ENCODE measurements at places on chromosomes 6 and 20.
A peak's percentile ranks its signal among the peaks of the same experiment; 100 is the strongest.

DNA sequence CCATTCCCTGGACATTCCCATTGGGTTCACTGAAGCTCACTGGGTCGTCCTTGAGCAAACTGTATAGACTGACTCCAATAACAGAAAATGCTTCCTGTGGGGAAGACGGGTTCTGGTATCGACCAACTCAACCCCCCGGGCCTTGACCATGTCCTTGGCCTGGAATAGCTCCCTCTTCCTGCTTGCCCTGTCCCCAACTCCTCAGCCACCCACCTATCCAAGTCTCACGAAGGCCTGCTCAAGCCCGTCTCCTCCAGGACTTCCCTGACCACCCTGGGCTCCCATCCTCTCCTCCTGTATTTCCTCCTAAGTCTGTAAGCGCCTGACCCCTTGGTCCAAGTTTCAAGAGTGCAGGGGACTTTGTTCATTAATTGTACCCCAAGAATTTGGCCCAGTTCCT, 2.8 kb upstream of the HMGA1 start:
- no peak for DNase-seq

- DNase-seq = no peak
Measured at GRCh38 chr6:111761783-111762312, 111.4 kb downstream of the FYN start.

DNA sequence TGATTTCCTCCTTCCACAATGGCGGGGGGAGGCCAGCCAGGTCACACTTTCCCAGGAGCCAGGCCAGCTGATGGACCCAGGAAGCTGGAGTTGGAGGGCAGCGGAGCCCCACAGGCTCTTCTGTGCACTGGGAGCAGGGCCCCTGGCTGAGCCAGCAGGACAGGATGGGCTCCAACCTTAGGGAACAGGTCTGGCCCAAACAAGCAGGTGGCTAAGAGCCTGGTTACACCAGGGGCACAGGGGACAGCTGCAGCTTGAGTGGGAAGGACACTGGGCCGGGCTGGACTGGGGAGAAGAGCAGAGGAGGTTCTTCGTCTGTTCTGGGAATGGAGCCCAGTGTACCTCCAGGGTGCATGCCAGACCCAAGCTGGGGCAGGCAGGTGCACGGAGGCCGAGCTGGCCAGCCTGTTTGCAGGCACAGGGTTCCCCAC, 102.3 kb downstream of the DLL1 start:
- peak; percentile 93 for DNase-seq

DNA sequence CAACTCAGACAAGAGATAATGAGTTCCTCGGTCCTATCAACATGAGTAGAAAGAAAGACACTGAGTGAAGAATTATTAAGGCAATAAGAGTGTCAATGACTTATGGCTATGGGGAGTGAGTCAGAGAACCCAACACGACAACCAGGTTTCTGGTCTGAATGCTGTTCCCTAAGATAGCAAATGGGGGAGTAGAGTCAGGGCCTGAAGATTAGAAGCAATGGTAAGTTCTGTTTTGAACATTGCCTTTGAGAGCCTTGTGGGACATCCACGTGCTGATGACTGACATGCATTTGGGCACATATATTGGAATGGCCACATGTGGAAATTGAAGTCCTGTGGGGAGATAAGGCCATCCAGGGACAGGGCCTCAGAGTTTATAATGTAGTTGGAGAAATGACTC, 254.4 kb upstream of the TCF21 start:
- DNase-seq = no peak

DNA sequence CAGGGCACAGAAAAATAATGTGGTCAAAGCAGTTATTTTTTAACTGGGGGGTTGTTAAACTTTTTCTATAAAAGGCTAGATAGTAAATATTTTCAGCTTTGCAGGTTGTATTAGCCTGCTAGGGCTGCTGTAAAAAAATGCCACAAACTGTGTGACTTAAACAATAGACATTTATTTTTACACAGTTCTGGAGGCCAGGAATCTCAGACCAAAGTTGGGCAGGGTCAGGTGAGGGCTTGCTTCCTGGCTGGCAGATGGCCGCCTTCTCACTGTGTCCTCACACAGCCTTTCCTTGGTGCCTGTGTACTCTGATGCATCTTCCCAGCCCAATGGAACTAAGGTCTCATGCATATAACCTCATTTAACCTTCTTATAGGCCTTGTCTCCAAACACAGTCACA, 294.7 kb downstream of the PTPRT start:
- no peak for DNase-seq

GRCh38 chr6:163513570-163514166, 99.2 kb downstream of the QKI start:
- DNase-seq = no peak

DNA sequence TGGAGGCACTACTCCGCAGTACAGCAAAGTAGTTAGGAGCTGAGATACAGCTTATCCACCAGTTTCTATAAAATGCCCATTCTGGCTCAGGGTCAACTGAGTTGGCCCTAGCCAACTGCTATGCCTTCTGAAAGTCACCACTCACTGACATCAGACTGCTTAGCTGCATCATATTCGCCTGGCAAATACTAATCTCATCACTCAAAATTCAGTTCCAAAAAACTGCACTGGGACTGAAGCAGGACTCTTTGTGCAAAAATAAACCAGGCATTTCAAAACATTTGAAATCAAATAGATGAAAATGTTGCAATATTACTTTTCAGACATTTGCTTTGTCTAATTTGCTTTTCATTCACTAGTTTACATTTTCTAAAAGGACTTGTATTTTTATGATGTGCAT, 230.0 kb downstream of the ALDH8A1 start:
- DNase-seq = no peak

DNA sequence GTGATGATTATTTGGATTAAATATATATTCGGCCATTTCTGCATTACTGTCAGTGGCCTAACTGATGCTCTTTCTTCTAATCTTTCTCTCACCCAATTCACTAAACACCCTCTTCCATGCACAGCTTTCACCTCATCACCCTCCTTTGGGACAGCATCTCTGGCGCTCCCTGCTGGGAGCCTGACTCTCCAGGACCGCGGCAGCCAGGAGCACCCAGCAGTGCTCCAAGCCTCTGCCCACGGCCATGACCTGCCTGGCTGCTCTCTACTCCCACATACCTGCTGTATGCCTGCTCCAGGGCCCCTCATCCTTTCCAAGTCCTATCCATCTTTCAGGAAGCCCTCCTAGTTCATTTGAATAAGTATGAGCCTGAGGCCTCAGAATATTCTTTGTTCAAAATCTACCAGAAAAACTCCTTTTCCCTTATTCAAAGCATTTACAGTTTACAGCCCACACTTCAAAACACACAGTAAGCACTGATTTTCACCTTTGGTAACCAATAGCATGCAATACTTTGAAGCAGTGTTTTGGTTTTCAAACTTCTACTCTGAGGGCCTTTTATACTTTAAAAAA, 15.2 kb downstream of the CTCFL start:
- DNase-seq = no peak

DNA sequence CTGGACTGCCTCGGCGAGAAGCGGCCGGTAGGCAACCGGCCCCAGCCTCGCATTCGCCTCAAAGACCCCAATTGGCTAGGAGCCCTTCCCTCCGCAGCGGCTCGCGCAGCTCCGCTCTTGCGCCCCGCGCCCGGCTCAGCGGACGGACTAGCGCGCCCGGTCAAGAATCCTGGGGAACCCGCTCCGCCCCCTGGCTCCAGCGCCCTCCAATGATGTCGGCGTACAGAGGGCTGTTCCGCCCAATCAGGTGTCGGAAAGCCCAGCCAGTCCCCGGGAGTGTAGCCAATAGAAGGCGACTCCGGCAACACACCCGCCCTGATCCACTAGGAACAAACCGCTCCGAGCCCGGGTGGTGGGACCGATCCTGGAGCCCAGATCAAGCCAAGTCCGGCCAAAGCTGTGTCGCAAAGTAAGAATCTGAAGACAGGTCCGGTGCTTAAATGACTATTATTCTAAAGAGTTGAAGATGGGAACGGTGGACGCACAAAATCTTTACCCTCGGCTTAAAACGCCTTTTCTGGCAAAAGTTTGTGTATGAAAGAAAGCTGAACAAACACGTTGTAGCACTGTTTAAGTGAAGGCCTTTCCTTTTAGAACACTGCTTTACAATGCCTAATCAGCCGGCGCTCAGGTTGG, 132.2 kb downstream of the OGFRL1 start:
- peak; percentile 96 for DNase-seq

DNA sequence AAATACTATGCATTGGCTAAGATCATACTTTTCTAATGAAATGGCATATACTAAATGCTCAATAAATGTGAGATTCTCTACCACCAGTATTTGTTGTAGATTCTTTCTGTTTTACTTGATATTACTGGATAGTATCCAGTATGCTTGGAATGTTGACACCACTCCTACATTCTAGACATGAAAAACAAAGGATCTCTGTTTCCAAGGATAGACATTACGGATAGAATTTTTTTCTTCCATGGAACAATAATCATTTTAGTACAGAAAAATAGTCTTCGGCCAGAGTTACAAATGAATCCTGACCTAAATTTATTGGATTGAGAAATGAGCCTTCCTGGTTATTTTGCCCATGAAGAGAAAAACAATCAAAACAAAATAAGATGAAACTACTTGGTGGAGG, 258.2 kb upstream of the NT5E start:
- DNase-seq = no peak

DNA sequence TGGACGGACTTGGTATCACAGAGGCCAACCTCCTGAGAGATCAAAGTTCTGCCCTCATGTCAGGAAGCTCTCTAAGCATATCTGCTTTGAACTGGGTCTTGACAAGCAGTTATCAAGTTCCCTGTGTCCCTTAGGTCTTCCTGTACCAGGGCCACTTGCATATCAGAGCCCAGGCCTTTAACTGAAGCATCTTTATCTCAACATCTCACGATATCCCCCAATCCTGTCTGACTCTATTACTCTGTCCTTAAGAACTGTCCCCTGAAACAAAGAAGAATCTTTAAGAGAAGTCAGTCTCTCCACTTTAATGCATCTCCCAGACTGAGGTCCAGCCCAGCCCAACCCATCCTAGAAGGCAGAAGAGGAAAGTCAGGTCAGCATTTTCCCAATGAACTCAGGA, 8.2 kb downstream of the MAS1L start:
- DNase-seq = no peak

DNA sequence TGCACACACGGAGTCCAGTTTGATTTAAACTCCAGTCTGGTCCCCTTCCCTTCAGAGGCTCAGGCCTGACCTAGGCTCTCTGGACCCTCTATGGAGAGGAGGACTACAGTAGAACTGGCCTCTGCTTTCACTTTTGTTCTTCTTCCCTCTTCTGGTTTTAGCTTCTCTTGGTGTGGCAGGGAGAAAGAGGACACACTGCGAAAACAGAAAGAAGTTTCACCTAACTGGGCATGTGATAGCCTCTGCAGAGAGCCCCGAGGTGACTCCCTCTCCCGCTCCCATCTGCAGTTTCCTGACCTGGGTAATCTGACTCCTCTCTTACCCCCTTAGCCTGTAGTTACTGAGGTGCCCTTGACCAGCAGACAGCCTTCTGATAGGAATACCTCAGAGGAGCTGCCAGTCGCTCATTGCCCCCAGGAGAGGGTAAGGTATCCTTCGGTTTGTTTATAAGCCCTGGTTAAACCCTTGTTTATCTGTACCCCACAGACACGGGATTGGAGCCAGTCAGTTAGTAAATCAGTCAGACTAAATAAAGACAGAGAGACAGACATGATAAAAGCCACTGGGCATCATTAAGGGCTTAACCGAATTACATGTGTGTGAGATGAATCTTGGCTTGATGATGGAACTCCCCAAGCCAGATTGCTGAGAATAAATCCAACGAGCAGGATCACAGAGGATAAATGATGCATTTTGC, 12.0 kb upstream of the DTNBP1 start:
- no peak for DNase-seq

DNA sequence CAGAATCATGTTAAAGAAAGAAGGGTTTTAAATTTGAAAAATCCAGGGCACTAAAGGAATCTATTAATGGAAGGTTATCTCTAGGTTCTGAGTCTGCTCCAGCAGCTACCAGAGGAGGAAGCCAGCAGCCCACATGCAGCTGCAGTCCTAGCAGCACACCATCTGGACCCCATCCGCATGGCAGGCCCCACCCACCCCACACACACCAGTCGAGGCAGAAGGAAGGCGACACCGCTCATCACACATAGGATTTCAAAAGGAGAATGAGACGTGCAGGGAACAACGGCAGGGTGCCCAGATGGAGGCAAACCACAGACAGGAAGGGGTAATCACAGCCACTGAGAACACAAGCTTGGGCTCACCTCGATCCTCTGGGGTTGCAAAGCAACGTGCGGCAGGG, 78.9 kb downstream of the GINS1 start:
- no peak for DNase-seq

- DNase-seq = no peak
Measured at GRCh38 chr6:41545247-41545702, 906 bp upstream of the FOXP4 start.

DNA sequence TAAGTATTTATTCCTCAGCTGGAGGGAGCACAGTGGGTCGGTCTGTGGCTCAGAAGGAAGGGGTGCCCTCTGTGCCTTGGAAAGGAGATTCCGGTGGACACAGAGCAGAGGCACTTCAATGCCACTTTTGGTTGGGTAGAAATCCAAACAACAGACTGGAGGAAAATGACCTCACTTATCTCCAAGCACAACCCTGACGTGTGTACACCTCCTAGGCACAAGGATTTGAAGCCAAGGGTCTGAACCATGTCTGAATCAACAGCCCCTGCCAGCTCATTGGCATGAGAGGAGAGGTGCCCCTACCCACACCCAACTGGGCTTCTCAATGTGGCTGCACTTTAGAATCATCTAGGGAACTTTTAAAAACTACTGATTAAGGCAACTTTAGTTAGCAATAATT, 13.4 kb downstream of the CD24 start:
- DNase-seq = no peak

GRCh38 chr6:168865-169455, 123.3 kb upstream of the DUSP22 start:
- DNase-seq = peak; percentile 63

- no peak for DNase-seq
Measured at GRCh38 chr20:60804918-60805630, 447.0 kb upstream of the CDH4 start.

DNA sequence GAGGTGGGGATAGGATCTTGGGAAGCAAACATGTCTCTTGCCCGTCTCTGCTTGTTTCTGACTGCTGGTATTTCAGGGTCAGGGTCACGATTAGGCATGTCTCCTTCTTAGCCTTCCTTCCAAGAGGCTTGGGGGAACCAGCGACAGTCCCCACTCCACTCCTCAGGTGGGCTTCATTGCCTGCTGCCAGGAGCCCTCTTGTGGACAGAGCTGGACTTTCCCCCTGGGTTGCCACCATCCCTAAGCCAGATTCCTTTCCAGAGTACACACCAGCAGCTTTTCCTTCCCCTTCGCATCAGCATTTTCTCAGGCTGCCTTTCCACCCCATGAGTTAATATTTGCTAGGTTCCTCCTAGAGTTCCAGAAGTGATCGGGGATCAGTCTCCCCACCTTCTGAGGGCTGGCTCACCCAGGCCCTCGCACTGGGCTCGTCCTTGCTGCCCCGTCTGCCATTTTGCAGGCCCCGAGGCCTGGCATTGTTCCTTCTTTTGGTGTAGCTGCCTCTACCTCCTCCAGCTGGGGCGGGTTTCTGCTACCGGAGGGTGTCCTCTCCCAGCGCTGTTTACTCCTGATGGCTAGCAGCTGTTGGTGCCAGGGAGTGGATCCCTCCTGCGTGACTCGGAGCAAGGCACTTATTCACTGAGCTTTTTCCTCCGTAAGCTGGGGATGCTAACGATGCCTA, 8.8 kb upstream of the C20orf144 start:
- peak; percentile 72 for DNase-seq

GRCh38 chr6:54248319-54248718, 59.9 kb upstream of the TINAG start:
- no peak for DNase-seq

Measured in cerebellar cortex (tissue), 1 donor.